ENCODE measurements at places on chromosomes 2 and 18.

- DNase-seq = no peak
These were observed 631 bp downstream of the RPL31 start for GRCh38 chr2:101002562-101003277.

- DNase-seq = no peak
These were observed 1050.7 kb upstream of the NRXN1 start for GRCh38 chr2:52082646-52083045.

DNA sequence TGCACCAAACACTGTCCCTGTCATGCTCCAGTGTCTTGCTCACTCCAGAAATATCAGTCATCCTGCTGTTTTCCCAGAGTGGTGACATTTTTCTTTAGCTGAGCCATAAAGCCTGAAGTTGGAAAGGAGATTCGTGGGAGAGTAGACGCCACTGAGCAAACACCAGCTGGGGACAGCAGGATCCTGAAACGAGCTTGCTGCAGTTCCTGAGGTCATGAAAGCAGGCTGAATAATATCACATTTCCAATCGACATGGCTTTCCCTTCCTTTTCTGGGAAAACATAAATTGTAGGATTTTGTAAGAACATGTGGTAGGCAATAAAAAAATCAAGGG lies 276.4 kb downstream of the CDCA7 start:
- no peak for DNase-seq

DNA sequence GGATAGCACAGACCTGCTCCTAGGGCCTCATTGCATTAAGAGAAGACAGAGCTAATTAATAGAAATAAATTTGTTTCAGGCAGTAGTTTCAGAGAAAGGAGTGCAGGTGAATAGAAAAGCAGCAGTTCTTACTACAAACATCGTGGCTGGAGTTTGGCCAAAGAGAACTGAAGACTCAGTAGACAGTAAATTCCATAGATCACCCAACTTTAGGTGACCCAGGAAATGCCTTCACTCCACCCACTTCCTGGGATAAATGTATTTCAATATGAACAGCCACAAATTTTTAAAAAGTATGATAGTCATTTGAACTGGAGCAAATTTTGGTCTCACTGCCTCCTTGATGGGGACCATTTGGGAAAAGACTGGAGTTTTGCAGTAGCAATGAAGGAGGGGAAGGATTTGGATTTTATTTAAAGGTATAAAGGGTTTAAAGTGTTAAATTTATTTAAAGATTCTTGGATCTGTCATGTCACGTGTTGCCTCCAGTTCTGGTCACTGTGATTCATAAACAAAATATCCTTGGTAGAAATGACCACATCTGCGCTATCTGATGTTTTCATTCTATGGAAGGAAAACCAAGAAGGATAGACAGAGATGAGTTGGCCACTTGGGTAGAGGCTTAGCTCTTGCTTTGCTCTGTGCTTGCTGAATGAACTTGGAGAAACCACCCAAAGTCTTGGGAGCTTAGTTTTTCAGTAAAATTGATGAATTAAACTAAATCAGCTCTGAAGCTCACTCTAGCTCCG lies 390.2 kb downstream of the THSD7B start:
- no peak for DNase-seq

DNA sequence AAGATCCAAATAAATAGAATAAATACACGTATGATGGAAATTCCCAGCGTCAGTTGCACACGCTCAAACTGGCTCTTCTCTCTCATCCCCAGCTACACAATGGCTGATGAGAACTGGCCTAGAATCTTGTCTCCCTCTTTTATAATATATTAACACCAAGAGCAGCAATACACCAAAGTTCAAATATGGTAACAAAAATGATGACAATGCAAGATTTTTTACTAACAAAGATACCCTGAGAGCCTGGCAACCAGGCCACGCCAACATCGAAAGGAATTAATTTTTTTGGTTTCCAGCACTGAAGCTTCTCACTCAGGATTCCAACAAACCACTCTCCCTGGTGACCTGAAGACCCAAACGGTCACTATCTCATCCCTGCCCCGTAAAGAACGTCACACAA lies 302.7 kb upstream of the ID2 start:
- no peak for DNase-seq

DNA sequence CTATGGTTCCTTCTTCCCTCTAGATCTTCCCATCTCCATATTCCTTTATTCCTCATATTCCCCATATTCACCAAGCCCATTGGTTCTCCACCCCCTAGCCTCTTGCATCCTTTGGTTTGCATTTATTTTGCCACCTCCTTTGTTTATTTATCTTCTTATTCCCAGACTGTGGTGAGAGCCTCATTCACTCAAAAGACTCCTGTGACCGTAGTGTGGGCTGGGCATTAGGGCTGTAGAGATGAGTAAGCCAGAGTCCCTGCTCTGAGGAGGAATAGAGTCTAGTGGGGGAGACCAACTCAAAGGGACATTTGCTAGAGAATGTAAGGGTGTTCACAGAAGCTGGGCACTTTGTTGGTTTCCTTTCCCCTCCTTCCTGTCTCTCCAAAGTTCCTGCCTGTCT lies 8.3 kb downstream of the ATG16L1 start:
- no peak for DNase-seq

DNA sequence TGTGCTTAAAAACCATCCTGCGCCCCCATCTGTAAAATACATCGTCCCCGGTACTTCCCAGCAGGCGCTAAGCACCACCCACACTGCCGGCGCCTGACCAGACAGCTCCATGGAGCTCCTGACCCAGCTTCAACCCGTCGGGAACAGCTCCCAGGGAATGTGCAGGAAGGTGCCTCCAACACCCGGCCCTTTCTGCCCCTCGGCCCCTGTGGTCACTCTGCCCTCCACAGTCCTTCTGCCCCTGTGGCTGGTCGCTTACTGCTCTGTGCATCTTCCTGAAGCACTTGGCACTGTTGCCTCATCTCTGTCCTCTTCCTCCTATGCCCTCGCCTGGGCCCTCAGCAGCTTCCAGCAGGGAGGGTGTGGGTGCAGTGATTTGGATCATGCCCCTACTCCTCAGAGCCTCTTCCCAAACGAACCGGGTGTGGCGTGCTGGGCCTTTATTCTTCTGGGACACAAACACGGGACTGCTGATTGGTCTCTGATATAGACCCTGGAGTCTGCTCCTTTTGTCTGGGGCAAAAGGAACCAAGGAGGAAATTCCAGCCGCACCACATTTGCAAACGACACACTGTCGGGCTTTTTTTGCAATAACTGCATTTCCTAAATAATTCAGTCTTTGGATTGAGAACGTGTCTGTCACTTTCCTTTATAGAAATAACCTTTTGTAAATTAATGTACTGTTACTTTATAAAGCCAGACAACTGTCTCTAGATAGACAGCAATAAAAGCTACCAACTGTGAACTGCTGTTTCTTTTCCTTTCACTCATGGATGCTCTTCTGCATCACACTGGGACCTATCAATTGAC lies 65.9 kb downstream of the ADI1 start:
- DNase-seq = no peak

- no peak for DNase-seq
These were observed 371.2 kb downstream of the INSIG2 start for GRCh38 chr2:118459426-118459825.

GRCh38 chr2:39432701-39433100 lies 4.4 kb downstream of the MAP4K3 start:
- no peak for DNase-seq

DNA sequence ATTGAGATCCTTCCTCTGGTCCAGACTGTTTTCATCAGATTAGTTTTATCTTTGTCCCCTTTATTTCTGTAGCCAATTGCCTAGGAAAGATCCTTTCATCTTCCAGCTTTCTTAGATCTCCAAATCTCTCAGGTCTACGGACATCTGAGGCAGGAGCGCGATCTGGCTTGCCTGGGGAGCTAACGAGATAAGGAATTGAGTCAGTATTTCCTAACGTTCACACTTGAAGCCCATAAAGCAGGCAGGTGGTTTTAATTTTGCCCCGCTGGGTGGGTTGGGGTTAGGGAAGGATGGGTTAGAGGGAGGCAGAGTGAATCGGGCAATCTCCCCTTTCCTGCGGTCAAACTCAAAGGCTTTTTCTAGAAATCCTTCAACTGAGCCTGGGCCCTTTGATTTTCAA lies 727 bp upstream of the TTLL4 start:
- no peak for DNase-seq

DNA sequence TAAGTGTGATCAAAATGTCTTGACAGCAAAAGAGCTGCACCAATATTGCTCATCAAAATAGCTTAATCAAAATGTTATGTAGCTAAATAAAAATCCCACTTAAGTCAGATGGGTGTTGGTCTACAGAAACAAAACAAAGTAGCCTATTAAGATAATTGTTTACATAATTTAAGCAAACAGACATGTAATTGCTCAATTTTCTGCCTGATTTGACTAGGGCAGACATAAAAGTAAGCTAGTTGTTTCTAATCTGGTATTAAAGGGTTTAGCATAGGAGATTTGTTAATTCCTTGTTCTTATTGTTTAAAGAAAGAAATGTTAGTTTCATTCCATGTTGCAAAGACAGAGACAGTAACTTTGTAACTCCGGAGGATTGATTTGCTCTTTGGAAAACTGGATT lies 11.5 kb upstream of the FEZ2 start:
- DNase-seq = no peak

DNA sequence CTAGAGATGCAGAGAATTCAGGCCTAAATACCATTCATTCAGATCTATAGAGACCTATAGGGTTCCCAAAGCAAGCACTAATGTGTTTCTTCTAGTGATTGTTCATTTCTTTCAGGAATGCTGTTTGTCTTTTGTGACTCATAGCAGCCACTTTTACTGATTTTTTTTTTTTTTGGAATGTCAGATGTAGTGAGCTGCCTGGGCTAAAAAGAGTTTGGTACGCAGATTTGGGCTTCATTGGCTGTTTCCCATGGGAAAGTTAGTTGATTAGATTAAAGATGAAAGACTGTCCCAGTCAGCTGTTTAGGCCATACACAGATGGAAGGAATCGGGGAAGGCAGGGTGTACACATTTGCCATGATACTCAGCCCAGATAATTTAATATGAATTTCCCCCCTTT lies 87.6 kb downstream of the CDC42EP3 start:
- DNase-seq = no peak

DNA sequence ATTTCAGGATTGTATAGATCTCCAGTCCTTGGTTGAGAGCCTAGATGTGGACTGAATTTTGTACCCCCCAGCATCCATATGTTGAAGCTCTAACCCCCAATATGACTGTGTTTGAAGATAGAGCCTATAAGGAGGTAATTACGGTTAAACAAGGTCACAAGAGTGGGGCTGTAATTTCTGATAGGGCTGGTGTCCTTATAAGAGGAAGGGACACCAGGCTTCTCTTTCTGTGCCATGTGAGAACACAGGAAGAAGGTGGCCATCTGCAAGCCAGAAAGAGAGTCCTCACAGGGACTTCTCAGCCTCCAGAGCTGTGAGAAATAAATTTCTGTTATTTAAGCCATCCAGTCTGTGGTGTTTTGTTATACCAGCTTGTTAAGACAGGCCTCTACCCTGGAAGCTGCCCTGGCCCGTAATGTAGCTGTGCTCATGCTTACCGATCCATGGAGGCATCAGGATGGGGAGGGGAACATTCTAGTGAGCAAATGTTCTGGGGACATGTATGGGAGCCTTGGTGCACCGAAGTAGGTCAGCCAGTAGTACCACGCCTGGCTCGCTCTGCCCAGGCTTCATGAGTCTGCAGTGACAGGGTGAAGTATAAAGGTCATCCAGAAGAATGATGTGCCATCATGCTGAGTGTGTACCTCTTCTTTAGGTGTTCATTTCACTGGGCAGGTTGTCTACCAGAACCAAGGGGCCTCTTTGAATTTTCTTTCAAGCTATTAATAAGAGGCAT lies 16.1 kb downstream of the RASGRP3 start:
- DNase-seq = no peak

DNA sequence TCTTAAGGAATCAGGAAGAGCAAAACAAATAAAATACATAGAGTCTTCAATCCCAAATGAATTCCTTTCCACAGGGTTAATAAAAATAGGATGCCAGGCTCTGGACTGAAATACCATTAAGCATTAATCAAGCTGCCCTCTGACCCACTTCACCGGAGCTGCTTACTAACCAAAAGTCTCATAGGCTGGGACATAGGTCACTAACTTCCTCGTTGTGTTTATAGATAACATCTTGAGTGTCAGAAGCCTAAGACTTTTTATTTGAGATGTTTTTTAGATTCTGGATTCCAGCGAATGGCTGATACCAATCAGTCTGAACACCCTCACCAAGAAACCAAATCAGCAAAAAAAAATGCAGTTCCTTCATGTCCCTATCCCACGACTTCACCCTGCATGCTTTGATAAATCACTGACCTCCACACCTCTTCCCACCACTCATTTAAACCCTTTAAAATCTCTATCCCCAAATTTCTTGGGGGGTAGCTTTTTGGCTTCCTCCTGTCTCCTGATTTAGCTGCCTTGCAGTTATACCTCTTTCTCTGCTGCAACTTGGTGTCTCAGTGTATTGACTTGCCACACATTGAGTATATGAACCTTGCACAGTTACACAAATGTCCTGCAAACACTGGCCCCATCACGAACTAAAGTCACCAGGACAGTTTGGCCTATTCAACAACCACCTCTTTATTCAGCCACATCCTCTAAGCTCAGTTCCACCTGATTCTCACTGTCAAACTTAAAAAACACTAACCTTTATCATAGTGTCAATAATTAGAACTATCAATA lies 399.3 kb downstream of the METTL4 start:
- DNase-seq = no peak

DNA sequence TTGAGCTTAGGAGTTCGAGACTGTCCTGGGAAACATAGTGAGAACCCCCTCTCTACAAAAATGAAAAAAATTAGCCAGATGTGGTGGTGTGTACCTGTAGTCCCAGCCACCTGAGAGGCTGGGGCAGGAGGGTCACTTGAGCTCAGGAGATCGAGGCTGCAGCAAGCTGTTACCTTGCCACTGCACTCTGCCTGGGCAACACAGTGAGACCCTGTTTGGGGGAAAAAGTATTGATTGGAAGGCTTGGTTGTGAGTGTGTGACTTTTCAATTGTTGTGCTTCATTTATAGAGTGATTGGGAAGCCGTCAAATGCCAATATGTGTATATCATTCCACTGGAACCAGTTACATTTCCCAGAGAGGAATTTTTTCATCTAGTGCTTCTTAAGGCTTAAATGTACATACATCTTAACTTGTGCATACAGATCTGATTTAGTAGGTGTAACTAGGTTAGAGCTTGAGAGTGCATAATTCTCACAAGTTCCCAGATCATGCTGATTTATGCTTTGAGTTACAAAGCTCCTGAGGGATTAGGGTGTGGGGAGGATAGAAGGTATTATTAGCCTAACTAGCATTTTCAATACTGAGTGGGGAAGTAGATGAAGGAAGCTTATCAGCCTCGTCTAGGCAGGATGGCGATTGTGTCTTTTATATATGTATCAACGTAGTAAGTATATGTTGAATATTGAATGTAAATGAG lies 15.3 kb downstream of the WDR43 start:
- DNase-seq = no peak

- no peak for DNase-seq
These were observed 12.0 kb downstream of the TCF4 start for GRCh38 chr18:55576001-55576400.

GRCh38 chr2:21423854-21424253 lies 300.1 kb downstream of the TDRD15 start:
- DNase-seq = no peak

DNA sequence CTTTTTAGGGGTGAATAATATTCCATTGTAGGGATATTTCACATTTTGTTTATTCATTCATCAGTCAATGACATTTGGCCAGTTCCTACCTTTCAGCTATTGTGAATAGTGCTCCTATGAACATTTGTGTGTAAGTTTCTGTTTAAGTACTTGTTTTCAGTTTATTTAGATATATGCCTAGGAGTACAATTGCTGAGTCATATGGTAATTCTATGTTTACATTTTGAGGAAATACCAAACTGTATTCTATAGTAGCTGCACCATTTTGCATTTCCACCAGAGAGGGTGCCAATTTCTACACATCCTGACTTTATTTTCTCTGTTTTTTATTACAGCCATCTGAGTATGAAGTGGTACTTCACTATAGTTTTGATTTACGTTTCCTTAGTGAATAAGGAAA lies 54.4 kb upstream of the ZNF236 start:
- no peak for DNase-seq
